ENCODE measurements at places on chromosomes 4 and X.
A peak's percentile ranks its signal among the peaks of the same experiment; 100 is the strongest.

DNA sequence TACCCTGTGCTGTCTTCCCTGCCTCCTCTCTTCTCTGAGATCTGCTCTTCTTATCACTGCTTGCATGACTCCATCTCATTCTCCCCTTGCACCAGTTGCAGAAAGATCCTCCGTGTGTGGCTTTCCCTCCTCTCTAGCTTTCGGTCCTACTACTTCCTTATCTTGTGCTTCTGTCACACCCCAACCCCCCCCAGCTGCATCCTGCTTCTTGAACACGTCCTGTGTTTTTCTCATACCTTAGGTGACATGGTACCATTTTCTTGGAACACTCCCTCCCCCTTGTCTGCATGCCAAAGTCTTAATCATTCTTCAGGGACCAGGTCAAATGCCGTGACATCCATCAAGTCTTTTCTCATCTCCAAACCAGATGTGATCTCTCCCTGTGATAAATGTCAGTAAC is 46.4 kb downstream of the FHL1 start:
- no peak for DNase-seq

DNA sequence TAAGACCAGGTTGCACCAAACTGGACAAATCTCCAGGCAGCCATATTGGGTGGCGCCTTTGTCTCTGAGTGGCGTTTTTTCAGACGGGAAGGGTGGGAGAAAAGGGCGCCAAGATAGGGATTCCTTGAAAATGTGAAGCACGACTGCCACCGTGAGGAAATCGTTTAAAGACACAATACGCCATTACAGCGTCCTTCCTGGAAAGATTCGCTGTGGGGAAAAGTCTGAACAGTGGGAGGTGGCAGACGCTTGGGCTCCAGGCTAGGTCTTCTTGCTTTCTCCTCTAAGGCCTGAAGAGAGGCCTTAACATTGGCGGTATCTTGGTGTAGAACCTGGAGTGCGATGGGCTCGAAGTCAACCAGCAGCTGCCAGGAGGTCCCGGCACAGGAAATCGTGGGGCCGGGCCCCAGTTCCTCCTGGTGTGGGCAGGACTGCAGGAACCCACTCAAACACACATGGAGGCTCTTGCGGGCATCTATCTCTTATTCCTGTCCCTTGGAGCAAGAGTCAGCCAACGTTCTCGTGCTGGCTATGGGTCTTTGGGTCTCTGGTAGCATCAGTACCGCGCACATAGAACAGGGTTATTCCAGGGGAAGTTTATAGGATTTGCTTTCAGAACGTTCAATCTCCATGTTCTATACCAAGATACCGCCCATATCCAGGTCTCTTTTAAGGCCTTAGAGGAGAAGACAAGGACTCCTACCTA is 208.8 kb downstream of the OR13H1 start:
- DNase-seq, result peak; percentile 60

DNA sequence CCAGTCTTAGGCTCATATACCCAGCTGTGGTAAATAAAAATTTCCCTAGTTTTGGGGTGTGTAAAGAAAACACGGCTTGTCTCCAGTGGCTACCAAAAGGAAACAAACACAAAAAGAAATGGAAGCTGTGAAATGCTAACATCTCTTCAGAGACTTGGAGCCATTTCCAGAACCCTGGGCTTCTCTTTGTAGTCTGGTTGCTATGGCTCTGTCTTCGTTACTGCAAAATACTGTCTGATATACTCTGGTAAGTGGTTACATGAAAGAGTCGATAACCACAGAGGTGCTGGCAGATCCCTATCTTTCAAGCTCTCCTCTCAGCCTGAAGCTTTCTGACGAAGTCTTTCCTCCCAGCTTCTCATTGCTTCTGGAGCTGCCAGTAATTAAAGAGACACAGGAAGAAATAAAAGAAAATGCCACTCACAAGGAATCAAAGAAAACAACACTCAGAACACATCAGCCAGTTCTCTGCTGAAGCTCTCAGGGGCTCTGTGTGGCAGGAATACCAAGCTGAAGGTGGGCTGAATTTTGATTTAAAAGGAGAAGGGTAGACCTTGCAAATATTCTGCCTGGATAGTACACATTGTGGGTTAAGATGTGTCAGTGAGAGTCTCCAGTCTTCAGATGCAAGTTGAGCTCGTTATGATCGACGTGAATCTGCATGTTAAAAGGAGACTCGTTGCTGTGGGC is 107.6 kb upstream of the FAM9C start:
- no peak for DNase-seq

DNA sequence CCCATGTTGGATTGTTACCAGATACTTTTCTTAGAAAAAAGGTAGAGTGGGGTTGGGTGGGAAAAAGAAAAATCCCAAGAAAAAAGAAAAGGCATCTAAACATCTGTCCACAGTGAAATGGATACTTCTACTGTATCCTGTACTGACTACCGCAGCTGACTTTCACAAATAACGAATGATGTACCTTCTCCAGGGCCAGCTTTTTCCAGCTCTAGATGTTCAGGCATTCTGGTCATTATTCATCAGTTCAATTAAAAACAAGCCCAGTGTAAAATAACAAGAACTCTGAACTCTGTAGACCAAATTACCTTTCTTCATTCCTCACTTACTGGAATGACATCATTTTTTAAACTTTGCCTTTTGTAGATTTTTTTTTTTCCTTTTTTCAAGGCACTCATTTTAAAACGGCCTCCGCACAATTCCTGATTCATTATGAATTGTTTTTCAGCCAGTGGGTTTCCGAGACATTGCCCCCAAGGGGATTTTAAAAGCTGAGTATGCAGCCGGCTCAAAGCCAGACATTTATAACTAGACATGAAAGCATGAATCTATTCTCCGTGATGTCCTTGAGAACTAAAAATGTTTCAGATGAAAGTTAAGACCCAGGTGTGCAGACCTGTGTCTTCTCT is 113.5 kb downstream of the PRKX start:
- DNase-seq, result no peak

DNA sequence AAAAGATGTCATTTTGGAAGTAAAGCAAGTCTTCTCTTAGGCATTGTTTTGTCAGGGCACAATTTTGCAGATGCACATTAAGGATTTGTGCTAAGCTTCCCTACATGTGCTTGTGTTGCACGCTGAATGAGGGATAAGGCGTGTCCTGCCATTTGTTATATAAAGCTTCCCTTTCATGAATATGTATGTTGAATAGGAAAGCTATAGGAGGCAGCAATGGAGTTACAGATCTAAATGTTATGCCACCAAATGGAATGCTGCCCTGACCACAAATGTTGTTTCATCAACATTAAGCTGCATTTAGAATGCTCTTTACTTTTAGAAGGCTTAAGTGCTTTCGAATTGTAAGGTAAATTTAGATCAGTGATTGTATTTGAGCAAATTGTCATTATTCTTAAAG is 20.9 kb downstream of the SGMS2 start:
- DNase-seq, result no peak

- DNase-seq, result peak; percentile 22
These were observed 1715.2 kb upstream of the ADGRL3 start for GRCh38 chr4:59484944-59485343.

- DNase-seq, result no peak
These were observed 48.2 kb downstream of the HADH start for GRCh38 chr4:108037884-108038283.

DNA sequence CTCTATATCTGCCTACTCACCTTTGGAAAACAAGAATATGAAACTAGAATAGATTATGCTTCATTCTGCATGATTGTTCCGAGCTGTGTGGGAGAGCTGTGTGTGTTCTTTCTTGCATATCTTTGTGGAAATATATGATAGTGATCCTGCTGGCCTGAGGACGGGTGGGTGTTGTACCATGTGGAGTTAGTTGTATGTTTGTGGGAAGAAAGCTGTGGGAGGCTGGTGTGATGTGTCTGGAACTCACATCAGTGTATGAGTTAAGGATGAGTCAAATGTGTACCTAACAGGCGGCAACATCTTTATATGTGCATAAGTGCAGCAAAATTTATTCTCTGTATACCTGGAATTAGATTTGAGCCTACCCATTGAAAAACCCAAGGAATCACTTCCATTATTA is 208.1 kb upstream of the ADGRL3 start:
- DNase-seq, result no peak
